Globus pallidus (tissue), 1 donor: ENCODE measurements at places on chromosomes 3 and 15.

GRCh38 chr15:60278879-60279278 lies 118.9 kb downstream of the ANXA2 start:
- DNase-seq: no peak

GRCh38 chr3:41716471-41716870 lies 245.4 kb downstream of the ULK4 start:
- DNase-seq: no peak

- peak; percentile 35 for DNase-seq
These were observed 42.9 kb upstream of the PLCL2 start for GRCh38 chr3:16841904-16842271.

DNA sequence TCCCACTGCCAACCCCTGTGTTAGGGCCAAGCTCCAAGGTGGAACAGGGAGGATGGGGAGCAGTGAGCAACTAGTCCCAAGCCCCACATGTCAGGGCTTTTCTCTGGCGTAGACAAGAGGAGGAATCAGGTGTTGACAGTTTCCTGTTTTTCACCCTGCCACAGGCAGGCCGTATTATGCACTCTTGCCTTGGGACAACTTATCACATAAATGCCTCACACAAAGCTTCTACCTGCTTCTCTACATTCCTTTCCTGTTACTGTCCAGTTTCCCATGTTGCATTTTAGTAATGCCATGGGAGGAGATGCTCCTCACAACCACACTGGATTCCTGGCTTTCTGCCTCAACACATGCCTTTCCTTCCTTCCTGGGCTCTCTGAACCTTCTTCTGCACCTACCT lies 381.2 kb upstream of the ATP11B start:
- no peak for DNase-seq

- DNase-seq: no peak
These were observed 180.0 kb downstream of the KCNAB1 start for GRCh38 chr3:156300371-156300770.

- no peak for DNase-seq
These were observed 1.9 kb downstream of the ROBO2 start for GRCh38 chr3:77041811-77042210.

- DNase-seq: no peak
These were observed 45.9 kb downstream of the CGNL1 start for GRCh38 chr15:57422113-57422754.

GRCh38 chr15:99412082-99412481 lies 153.7 kb upstream of the MEF2A start:
- DNase-seq: no peak

DNA sequence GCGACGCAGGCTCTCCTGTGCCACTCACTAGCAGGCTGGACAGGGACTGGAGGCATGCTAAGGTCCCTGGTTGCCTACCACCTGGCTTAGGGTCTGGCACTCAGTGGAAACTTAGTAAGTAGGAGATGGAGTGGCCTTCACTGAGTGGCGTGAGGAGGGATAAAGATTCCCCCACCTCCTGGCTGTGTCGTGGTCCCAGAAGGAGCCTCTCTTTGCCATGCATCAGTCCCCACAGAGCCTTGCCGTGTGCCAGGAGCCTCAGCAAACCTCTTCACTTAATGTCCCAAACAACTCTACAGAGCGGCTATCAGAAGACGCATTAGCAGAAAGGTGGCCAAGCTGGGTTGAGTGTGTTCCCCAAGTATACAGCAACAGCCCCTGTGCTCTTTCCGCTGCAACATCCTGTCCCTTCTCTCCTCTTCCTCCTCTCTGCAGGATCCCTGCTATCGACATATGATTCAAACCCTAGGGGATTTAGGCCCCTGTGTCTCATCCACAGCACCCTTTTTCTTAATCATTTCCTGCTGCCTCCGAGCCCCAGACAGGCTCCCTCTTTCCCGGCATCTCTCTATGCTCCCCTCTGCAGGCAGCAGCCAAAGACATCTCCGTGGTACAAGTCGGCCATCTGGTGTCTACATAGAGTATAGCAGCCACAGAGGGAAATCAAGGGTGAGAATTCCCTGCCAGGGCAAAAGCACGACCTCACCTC lies 66.7 kb downstream of the SLC6A1 start:
- peak; percentile 78 for DNase-seq

- DNase-seq: no peak
These were observed 27.2 kb downstream of the GRIP2 start for GRCh38 chr3:14512942-14513327.

DNA sequence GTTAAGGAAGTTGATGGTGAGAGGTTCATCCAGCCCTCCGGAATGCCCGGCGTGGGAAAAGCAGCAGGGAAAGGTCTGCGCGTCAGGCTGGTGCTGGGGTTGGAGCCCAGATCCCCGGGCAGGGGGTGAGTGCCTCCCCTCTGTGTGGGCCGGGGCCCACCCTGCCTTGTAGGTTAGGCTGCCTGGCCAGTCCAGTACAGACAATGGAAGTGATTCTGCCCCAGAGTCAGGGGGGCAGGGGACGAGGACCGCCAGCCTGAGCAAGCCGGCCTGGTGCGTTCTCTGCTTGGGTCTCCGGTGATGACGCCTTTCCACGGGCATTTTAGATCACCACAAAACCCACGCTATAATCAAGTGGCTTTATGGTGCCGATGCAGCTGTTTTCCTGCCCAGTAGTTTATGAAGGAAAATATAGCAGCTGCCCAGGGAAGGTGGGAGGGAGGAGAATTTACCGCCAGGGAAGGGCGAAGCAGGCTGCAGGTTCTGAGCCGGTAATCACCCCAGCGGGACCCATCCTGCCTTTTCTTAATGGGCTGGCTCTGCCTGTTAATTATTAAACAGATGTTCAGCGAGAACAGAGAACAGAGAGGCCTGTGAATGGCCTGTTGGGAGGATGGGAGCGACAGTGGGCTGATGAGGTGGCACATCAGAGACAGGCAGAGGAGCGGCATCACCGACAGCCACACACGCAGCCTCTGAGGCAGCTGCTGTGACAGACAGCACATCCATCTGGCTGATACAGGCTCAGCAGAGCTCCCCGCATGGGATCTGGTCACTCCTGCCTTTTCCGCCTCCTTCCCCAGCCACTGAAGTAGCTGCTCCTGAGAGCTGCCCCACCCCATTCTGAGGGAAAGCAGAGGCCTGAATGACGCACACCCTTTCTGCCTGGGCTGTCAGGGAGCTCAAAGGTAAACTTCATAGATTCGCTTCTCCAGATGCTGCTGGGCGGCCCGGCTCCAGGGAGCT lies 35.2 kb downstream of the BDH1 start:
- peak; percentile 50 for DNase-seq

DNA sequence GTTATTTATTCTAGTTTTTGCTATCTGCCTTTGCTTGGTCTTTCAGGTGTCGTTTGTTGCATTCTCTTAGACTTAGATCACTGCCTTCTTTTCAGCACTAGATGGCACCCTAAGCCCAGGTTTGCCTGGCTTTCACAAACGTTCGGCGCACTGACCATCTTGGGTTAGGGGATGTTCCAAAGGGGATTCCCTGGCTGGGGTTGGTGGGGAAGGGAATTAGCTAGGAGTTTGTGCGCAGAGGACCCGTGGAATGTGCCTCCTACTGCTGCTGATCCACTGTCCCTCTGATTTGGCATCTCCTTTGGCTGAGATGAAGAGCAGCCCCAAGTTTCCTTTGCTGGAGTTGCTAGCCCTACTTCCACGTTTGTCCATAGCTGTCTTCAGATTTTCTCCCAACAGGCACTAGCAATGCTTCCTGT lies 33.9 kb downstream of the PFN2 start:
- DNase-seq: no peak

DNA sequence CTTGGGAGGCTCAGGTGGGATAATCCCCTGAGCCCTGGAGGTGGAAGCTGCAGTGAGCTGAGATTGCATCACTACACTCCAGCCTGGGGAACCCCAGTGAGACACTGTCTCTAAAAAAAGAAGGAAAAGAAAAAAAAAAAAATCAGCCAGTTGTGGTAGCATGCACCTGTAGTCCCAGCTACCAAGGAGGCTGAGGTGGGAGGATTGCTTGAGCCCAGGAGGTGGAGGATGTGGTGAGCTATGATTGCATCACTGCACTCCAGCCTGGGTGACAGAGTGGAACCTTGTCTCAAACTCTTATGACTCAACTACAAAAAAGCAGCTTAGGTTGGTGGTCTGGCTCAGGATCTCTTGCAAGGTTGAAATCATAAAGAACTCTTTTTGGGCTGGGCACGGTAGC lies 19.3 kb upstream of the GPX1 start:
- no peak for DNase-seq

DNA sequence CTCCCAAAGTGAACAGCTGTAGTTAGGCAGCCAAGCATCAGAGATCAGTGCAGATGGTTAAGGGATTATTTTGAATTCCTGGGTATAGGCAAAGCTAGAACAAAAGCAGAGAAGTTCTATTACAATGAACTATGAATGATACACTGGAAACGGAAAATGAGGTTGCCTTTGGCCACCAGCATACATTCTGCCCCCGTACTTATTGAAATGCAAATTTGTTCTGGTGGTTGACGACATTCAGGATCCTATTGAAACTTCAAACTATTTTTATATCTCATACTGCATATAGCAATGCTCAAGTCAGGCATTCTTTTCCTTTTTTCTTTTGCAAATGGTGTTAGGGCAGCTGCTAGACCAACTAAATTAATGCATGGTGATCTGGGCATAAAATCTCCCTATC lies 61.7 kb downstream of the SLC12A1 start:
- DNase-seq: no peak

DNA sequence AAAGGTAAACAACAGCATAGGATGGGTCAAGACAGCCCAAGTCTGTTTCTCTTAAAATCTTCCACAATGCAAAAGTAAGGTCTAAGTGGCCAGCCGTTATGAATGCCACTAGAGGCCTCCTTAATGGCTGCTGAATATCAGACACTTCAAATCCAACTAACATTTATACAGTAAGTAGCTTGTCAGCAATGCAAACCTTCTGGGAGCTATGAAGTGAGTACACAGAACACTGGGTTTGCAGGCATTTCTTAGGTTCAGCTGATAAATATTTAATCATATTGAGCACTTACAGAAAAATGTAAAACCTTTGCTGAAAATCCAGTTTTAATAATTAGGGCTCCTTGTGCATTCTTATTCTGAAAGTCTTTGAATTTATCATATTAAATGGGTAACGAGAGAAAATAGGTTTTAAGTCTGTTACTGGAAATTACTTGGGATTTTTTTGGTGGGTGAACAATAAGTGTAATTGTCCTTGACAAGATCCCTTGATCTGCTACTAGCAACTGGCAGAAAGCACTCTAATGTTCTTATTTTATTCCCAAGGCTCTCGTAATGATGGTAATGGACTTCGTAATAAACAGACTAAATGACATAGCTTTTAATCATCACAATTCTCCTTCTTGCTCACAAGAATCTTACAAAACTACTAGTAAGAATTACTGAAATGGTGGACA lies 141.7 kb upstream of the GPR149 start:
- no peak for DNase-seq

- DNase-seq: no peak
These were observed 54.4 kb downstream of the KLHL6 start for GRCh38 chr3:183500981-183501704.

DNA sequence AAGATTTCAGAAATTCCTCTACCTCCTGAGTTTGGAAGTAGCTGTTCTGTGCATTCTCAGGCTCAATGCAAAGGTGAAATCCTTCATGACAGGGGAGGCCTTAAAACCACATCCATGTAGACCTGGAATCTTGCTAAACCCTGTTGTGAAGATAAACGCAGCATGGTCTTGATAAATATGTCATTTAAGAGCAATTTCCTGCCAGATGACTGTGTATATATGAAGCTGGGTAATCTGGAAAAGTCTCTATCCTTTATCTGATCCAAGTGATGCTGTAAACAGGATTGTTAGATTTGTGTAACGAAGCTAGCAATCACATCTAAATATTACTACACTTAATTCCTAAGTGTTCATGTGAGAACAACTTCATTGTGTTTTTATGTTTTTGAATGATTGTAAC lies 9.1 kb downstream of the MCTP2 start:
- no peak for DNase-seq

DNA sequence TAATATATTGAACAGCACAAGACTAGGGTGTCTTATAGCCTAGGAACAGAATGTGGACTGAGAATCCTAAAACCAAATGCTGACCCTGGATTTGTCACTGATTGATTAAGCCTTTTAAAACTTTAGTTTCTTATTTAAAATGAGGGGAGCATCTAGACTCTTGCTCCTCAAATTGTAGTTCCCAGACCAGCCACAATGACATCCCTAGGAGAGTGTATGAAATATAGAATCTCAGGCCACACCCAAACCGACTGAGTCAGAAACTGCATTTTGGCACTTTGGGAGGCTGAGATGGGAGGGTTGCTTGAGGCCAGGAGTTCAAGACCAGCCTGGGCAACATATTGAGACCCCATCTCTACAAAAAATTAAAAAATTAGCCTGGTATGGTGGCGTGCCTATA lies 287.8 kb upstream of the UMPS start:
- DNase-seq: no peak

DNA sequence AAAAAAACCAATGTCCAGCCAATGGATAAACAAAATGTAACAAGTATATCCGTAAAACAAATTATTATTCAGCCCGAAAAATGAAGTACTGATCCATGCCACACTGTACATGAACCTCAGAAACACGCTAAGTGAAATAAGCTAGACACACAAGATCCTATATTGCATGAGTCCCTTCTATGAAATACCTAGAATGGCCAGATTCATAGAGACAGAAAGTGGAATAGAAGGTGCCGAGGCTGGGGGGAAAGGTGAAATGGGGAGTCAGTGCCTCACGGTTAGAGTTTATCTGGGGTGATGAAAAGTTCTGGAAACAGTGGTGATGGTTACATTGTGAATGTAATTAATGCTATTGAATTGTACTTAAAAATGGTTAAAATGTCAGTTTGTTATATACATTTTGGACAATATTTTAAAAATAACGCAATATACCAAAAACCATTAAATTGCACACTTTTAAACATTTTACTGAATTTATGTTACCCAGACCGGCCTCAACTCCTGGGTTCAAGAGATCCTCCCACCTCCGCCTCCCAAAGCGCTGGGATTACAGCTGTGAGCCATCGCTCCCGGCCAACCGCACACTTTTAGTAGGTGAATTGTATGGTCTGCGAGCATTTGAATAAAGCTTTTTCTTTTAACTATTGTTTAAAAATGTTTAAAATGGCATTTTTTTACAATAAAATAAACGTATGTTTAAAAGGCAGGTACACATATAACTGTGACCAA lies 2.1 kb downstream of the RNF168 start:
- no peak for DNase-seq

DNA sequence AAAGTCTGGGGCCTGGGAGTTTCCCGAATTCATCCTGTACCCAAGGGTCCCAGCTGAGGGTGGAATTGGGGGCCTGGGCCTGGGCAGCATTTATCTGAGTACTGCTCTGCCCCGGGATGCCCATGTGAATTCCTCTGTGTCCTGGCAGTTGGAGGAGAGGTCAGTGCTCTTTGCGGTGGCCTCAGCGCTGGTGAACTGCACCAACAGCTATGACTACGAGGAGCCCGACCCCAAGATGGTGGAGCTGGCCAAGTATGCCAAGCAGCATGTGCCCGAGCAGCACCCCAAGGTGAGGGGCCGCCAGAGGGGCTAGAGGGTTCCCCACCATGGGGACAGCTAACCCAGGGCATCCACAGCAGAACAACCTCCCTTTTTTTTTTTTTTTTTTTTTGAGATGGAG lies 6.2 kb upstream of the RCCD1 start:
- no peak for DNase-seq

GRCh38 chr3:100020876-100021644 lies 93.2 kb downstream of the FILIP1L start:
- DNase-seq: no peak
